Hematopoietic multipotent progenitor cell treated with erythropoietin and hydrocortisone succinate and interleukin-3 and kit ligand, for 8 days (in vitro differentiated cells): ENCODE measurements at places on chromosomes 12 and 14.

DNA sequence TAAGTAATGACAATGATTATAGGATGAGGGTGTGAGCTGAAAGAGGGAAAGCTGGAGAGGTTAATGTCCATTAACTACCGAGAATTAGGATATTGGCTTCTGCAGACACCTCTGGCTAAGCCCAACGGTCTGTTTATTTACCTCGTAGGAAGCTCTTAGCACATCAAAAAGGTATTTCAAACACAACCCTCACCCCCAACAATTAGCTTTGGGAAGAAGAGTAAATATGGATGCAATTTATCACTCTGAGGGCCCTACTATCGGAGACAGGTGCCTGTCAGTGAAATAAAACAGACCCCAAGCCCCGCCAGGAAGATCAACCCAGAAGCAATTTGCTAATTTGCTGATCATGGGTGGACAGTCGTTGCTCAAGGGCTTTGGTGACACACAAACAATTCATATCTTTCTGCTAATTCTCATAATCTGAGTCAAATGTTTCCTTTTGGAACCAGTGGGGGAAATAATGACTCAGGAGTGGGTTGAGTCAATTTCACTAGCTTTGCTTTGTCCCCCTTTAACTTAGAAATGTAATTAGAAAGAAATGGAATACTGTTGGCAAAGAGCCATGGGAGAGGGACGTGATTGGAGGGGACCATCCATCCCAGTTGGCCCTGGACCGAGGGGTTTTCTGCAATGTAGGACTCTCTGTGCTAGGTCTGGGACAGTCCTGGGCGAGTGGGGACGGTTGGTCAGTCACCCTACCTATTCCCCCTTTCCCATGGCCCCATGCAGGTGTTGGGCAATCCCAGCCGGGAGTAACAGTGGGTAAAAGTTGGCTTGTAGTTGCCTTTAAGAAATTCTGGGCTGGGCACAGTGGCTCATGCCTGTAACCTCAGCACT lies 99.1 kb upstream of the MED13L start:
- DNase-seq: no peak

DNA sequence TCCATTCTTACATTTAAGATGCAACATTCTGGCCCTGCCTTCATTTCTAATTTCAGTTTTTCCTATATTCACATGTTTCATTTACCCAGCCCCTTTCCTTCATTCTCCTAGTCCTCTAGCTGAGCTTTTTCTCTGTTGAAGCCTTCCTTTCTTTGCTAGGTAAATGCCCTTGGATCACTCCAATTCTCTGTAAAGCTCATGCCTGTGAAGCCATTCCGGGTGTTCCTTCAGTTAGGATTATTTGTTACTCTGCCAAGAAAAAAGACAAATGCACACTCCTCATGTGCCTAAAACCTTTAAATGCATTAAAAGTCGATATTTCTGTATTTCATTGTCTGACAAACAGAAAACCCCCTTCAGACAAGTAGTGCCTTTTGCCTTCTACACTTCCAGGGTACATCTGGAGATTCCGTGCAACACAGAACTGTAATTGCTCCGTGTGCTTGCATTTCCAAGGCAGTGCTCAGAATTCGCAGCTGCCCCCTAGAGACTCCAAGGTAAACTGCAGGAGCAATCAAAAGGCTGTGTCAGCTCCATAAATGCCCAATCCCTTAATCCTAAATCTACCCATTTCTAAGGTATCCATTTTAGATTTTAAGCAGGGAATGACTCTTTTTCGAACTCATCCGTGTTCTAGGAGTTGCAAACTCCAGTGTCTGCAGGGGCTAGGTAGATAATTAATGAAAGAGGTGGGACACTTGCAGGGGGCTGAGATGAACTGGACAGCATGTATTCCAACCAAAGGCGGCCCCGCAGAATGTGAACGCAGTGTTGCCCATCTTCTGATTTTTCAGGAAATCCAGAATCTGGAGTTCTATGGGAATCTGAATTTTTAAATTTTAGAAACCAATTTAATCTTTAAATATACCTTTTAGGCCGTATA lies 320.2 kb downstream of the GRIN2B start:
- peak; percentile 27 for DNase-seq

DNA sequence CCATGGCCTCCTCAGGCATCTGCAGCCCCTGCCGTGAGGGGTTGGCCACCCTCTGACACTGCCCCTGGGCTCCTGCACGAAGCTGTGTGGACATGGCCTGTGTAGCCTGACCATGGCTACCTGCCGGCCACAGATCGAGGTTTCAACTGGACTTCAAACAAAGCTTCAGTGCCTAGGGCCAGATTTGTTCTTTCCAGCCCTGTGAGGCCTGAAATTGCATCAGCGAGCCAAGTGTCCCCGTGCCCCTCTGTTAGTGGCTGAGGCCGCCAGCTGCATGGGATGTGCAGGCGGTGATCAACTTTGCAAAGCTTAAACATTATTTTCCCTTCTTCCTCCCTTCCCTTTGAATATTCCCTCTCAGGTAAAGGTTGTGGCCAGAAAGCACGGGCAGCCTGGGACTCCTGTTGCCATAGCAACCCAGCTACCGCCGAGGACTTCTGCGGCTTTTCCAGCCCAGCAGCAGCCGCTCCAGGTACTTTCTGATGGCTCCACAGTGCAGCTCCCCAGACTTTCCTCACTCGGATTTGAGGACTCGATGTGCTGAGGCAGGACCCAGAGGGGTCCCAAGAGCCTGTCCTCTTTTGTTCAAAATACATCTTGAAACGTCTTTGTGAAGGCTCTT lies 35.8 kb downstream of the DDX51 start:
- DNase-seq: no peak

GRCh38 chr12:88111074-88111652 lies 30.7 kb downstream of the CEP290 start:
- DNase-seq: peak; percentile 63

DNA sequence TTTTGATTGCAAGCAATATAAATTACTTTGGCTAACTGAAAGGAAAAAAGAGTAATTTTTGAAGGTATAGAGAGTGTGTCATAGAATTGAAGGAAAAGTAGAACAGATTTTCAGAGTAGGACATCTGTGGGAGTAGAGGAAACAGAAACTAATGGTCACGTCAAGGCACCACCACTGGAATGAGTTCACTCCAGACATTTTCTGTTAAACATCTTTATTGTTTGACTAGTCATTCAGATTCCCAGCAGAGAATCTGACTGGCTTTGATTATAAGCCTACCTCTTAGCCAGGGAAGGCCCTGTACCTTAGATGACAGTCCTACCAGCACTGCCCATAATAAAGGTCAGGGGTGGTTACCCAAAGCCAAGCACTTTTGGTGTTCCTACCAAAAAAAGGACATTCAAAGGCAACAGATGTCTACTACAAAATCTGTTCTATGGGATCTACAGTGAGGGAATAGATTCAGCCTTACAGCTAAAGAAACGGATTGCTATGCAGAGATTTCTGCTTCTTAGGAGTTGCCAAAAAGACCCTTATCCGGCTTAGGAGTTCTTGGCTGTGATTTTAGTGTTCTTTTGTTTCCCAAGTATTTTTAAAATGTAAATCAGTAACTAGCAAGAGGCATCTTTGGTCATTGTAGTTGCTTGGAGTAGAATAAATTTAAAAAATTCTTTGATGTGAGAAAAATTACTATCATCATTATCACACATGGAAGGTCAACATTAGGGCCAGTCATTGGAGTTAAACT lies 410.8 kb downstream of the RAD51B start:
- no peak for DNase-seq

GRCh38 chr14:51666826-51667225 lies 15.1 kb downstream of the FRMD6 start:
- DNase-seq: no peak

DNA sequence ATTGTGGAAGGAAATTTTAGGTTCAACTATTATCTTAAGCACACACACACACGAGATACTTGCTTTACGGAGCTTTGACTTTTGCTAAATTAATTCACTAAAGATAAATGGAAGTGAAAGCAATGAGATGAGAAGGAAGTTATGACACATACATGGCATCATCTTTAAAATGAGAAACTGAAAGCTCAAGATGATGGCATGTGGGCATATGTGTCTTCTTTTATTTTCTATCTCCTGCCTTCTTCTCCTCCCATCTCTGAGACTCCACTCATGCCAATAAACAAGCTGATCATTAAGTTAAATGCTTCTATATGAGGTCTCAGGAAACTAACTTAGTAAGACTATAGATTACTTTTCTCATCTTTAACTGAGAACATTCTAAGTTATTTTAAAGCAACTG lies 216.7 kb downstream of the MED13L start:
- DNase-seq: peak; percentile 41

GRCh38 chr12:79006306-79006705 lies 141.7 kb downstream of the SYT1 start:
- DNase-seq: no peak

DNA sequence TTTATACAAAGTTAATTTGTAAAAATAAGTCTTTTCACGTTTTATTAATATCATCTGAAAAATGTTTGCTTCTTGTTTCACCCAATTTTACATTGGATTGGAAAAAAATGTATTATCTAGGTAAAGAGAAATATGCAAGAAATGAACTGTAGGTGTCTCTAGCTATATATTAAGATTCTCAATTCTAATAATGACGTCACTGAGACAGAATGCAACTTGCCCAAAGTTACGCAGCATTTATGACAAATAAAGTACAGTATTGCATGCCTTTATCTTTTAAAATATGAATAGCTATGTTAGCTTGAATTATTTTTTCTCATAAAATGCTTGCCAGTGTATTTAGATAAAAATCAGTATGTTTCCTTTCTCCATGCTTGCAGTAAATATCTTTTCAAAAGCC lies 728.8 kb downstream of the RERGL start:
- no peak for DNase-seq

- DNase-seq: peak; percentile 66
These were observed 6.2 kb upstream of the PLEKHH1 start for GRCh38 chr14:67526676-67527459.

DNA sequence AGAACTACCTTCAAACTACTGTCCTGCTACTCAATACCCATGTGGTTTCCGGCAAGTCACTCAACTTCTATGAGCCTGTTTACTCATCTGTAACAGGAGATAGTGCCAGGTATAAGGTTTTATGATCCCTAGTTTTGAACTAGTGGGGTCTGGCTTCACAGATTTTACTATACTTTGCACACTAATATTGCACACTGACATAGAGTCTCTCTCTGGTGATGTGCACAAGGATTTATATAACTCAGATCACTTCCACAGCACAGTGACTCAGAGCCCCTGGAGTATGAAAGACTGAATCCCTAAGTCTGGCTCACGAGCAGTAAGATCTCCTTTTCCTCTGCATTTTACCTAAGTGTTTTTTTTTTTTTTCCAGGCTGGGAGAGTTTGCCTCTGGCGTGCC lies 69.7 kb upstream of the SLC38A2 start:
- DNase-seq: no peak

DNA sequence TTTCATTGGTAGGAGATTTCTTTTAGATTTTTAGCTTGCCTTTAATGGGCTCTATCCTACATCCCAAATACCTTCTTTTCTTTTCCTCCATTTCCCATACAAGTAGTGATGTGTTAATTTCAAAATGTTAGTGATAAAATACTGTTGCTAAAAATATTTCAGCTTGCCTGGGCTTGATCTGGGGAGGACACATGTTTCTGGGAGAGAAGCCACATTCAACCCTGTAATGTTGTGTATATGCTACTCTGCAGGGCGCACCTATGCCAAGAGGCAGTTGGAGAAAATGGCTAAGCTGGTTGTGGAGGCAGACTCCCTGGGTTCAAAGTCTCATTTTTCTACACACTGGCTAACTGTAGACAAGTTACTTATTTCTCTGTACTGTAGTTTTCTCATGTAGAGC lies 26.3 kb downstream of the FLRT2 start:
- DNase-seq: no peak

DNA sequence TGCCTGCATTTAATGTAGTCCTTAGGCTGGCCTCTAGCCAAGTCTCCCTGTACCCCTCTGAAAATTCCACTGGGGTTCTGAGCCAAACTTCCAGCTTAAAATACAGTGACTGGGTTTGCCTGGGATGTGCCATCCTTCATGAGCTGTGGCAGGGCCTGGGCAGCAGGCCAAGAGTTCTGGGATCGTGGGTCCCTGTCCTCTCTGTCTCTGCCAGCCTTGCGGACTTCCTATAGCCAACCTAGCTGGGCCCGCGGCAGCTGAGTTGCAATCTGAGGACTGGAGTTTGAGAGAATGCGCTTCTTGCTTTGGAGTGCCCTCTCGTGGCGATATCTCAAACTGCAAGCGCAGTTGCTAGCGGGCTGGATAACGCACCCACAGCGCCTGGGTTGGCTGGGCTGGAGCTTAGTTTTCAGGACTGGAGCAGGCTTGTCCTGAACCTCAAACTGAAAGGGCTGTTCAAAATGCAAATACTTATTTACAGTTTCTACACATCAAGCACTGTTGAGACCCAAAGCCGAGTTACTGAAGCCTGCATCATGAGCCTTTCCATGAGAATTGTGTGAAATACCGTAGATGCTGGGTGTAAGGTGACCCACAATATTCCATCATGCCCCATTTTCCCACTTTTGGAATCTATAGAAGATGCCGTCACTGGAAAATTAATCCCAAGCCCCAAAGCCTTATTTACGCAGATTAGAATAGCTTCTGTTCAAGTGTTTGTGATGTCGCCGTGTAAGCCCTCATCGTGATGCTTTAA lies 7.3 kb upstream of the IFI27L2 start:
- peak; percentile 82 for DNase-seq

- DNase-seq: no peak
These were observed 30.6 kb downstream of the ATF7IP start for GRCh38 chr12:14396071-14396470.

GRCh38 chr14:100065942-100066574 lies 836 bp downstream of the EVL start:
- DNase-seq: peak; percentile 69

- DNase-seq: no peak
These were observed 36.3 kb downstream of the TTLL5 start for GRCh38 chr14:75697386-75697785.

GRCh38 chr12:130097798-130098255 lies 64.4 kb upstream of the FZD10 start:
- no peak for DNase-seq

GRCh38 chr14:72516936-72517700 lies 376.8 kb downstream of the DPF3 start:
- peak; percentile 65 for DNase-seq

DNA sequence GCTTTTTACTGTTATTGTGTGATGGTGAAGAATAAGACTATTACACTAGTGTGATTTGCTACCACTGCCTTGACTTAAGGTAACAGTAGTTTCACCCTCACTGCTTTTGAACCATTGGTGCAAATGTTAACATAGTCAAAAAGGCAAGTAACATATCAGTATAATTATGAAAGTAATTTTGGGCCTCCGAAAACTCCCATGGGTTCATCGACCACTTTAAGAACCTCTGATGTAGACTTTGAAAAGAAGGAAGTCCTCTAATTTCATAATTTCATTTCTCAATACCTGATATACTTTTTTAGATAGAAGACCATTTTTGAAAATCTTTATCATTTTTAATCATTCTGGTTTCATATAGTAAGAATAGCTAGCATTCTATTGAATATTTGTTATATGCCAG lies 57.7 kb downstream of the ETNK1 start:
- DNase-seq: no peak
